Frontal cortex (tissue), 4 donors: ENCODE measurements at places on chromosomes 4 and X. TPM values are rescaled to one million over a fixed set of nuclear protein-coding genes. Genes with fewer than 3 reads are reported as not detected.

FAM50A gene
- 21.2 TPM for total RNA-seq

ATRX gene
- total RNA-seq = 229 TPM

GYPE gene
- total RNA-seq = 1.2 TPM

BMX gene
- total RNA-seq = 0.41 TPM

CLGN gene
- total RNA-seq = 4.5 TPM

STAP1 gene
- not detected for total RNA-seq

PAK3 gene
- 102 TPM for total RNA-seq

GUCY1A1 gene
- 207 TPM for total RNA-seq

HTRA3 gene
- total RNA-seq = 0.82 TPM

PDZD4 gene
- total RNA-seq = 165 TPM

NDP gene
- total RNA-seq = 27.3 TPM

VCX2 gene
- not detected for total RNA-seq

ABLIM2 gene
- 9.4 TPM for total RNA-seq

KDR gene
- 11.0 TPM for total RNA-seq

PCDH10 gene
- 110 TPM for total RNA-seq

LPAR4 gene
- 2.9 TPM for total RNA-seq

TLR10 gene
- total RNA-seq = 1.6 TPM

TBC1D14 gene
- 207 TPM for total RNA-seq

CITED1 gene
- total RNA-seq = 7.3 TPM

SLC10A4 gene
- total RNA-seq = 7.7 TPM

PKD2 gene
- 58.3 TPM for total RNA-seq

CD38 gene
- total RNA-seq = 1.6 TPM

HHIP gene
- total RNA-seq = 0.82 TPM

CPE gene
- total RNA-seq = 463 TPM

UGT2B28 gene
- not detected for total RNA-seq

TBC1D9 gene
- total RNA-seq = 68.1 TPM

TNIP3 gene
- under 0.01 TPM for total RNA-seq

GLOD5 gene
- not detected for total RNA-seq

RASL11B gene
- total RNA-seq = 19.2 TPM

CORIN gene
- 0.82 TPM for total RNA-seq

NUP62CL gene
- total RNA-seq = 1.6 TPM

RAB9B gene
- total RNA-seq = 48.9 TPM

NMU gene
- total RNA-seq = 2.0 TPM

ARHGAP6 gene
- 3.3 TPM for total RNA-seq

TBC1D8B gene
- total RNA-seq = 0.41 TPM

BEND2 gene
- not detected for total RNA-seq

MTHFD2L gene
- total RNA-seq = 44.0 TPM
